ENCODE measurements at places on chromosomes 4 and X.

DNA sequence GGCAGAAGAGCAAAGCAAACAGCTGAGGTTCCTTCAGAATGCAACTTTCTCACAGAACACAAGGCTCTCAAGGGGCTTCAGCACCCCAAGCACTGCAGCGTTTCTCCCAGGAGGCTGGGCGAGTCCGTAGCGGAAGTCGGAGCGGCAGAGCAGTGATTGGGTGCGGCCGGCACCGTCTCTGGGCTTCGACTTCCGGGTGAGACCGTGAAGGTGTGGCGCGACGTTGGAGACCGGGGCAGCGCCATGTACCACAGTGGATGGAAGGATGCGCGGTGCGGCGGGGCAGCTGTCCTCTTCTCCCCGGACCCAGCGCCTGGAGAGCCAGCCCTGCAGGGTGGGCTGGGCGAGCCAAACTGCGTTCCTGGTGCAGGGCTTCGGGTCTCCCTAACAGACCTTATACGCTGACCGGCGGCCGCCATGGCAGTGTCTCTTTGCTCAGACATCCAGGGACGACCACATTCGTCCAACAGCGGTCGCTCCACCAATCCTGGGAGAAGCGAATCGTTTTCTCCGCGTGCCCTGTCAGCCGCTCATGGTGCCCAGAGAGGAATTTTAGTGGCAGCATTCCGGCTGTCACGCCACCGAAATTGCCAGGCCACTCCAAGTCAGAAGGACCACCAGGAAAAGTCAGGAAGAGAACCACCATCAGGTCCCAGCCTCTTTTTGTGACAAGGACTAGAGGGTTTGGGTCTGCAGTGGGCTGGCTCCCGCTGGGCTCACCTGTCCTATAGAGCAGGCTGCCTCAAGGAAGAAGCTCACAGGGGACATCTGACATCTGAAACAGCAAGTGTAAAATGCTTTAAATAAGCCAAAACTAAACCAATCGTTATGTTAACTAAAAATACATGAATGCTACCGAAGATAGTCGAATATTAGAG, 20.5 kb downstream of the TRIM61 start:
- no peak for DNase-seq

DNA sequence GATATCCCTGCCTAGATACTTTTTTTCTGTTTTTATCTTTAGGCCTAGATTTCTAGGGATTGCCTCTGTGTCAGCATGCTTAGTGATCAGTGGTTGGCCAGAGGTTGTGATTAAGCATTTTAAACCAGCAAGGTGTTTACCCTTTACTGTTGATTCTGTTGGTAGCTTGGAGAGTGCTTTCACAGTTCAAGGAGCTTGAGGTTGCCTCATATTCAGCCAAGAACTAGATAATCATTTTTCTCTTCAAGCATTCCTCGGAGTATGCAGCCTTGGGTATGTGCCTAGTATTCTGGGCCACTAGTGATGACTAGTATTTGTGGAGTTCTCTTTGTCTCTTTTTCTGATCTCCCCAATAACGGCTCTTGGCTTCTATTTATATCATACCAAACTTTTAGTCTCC, 20.4 kb downstream of the APOOL start:
- no peak for DNase-seq

GRCh38 chr4:48315728-48316630, 25.4 kb upstream of the SLAIN2 start:
- DNase-seq: no peak

DNA sequence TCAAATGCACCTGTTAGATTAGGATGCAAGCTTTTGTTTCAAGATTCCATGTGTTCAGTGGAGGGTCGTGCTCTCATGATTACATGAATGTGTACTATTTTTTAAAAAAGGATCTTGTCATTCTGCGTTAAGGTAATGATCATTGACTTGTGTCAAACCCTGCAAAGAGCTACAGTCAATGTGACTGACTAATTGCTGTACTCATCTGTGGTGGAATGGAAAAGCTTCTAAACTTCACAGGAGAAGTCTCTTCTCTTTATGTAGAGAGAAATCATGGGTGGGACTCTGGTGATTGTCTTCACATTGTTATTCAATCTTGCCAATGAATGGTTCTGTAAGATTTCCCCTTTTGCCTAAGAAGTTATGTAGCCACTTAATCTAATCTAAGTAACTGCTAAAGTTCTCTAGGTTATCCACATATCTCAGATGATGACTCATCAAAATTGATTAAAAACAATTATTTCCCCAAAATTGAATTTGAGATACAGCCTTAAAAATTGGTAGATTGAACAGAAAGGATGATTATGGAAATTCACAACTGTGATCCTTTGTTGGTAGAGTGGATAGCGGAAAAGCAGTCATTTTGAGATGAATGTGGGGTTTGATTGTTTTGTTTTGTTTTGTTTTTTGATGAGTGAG, 6.7 kb downstream of the MAGEE1 start:
- DNase-seq: no peak

GRCh38 chrX:97844943-97845342, 961.2 kb downstream of the RPA4 start:
- no peak for DNase-seq

- DNase-seq: no peak
Observed at GRCh38 chr4:103050736-103051436, 25.7 kb downstream of the SLC9B2 start.

DNA sequence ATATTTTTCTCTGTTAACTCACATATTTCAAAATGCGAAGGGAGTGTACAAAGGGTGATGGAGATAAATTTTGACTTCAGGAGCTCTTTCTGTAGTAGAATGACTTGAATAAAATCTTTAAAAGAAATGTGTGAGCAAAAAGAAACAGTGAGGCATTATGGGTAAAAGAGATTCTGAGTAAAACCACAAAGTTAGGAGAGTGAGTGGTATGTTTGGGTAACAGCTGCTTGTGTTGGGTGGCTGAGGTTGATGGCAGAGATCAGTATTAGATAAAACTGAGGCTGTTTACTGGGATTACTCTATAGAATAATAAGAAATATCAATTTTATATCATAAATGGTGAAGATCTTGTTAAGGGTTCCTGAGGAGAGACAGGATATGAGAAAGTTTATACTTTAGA, 434.2 kb upstream of the AMOT start:
- DNase-seq: no peak

- DNase-seq: no peak
Observed at GRCh38 chr4:159079074-159079473, 23.8 kb upstream of the RAPGEF2 start.

DNA sequence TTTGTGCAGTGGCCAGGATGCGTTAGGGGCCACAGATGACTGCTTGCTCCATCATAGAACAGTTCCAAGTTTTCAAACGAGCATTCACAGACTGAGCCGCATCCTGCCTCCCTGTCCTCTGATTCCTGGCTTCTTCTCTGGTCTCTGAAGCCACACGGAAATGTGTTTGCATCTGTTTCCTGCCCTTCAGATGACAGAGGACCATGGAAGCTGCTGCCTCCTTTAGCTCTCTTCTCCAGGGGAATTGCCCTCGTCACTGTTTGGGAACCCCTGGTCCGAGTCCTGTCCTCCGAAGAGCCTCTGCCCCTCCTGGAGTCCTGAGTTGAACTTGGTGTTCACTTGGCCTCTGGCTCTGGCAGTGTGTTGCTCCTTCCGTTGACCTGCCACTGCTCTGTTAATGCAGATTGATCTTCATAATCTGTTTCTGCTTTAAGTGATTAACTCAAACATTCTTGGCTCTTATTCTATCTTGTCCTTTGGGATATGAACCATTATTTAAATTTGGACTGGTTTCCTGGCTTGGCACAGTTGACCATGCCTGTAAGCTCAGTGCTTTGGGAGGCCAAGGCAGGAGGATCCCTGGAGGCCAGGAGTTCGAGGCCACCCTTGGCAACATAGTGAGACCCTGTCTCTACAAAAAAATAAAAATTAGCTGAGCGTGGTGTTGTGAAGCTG, 96.0 kb downstream of the PTTG2 start:
- no peak for DNase-seq

DNA sequence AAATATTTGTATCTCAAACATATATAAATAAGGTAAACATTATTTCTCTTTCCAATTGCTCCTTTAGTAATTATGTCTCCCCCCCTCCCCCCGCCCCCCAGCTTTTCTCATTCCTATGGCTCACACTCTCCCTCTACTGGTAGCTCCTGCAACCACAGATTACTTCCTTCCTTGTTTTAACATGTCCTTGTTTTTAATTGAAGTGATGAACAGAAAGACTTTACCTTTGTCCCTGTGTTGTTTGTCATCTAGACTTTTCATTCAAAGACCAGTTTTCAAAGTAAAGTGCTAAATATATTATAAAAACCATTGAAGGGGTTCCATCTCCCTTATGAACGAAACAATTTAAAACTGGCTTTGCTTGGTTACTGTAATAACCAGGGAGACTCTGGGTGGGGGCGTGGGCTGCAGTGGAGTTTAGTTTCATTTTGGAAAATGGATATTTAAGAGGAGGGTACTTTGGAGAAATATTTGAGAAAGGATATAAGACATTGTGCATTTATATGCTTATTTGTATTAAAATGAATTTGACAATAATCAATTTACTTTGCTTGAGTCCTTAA, 352.9 kb downstream of the RAPGEF2 start:
- DNase-seq: no peak

DNA sequence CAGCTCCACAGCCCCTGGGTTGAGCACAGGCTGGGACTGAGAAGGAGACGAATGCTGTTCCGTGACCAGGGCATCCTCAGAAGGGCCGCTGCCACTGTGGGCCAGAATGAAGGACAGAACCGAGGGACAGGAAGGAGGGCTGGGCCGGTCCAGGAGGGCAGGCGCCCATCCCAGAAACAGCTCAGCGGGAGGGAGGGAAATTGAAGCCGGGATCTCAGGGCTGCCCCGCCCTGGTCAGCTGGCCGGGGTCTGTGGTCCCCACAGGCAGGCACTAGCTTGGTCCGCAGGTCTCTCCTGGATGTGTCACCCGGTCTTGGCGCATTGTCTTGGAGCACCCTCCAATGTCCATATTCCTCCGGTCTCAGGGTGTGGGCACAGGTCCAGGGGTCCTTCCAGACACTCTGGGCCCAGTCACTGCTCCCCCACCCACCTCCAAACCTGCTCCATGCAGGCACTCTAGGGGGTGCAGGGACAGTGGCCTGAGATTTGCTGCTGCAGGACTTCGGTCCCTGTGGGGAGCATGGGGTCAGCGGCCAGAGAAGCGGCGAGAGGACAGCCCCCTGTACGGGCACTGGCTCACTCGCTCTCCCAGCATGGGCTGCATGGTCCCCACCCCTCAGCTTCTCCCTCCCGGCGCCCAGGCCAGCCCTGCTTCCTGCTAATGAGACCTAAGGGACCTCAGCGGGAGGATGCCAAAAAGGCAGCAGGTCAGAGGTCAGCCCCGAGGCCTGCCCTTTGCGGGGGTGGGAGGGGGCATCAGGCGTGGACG, 23.9 kb upstream of the MXD4 start:
- DNase-seq: no peak

DNA sequence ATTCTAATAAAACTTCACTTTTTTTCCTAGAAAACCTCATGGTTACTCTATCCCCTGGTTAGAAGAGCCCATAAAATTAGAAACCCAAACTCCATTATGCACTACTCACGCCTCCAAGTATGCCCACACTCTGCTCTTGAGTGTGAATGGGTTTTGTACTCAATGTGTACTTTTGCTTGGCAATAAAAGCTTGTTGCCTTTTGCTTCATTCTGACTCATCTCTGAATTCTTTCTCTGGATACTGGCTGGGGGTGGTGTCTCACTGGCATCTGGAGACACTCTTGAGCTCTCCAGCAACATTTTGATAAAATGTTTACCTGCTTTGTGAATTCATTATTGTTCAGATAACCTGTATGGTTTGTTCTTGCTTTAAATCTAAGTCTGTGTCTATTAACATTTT, 963.3 kb downstream of the TRAM1L1 start:
- DNase-seq: no peak

- no peak for DNase-seq
Observed at GRCh38 chr4:130432289-130432688, 1336.3 kb downstream of the C4orf33 start.

- no peak for DNase-seq
Observed at GRCh38 chrX:46582966-46583365, 9.4 kb downstream of the CHST7 start.
